SK-N-DZ (cell line): ENCODE measurements at places on chromosomes 1 and 21.

DNA sequence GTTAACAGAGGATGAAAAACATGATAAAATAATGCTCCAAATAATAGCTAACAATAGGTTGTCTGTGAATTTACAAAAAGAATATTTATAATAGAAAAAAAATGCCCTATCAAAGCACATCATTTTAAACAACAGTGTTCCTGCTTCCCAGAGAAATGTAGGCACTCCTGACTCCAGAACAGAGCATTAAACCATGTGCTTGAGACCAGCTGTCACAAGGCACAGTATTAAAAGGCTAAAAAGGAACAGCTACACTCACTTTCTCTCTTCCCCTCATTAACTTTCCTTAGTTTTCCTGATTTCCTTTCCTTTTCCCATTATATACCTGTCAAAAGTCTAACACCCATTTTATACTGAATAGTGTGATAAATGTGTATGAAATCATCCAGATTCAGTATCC lies 10.9 kb downstream of the VAV3 start:
- DNase-seq: no peak

- no peak for DNase-seq
Observed at GRCh38 chr1:42931911-42932422, 26.7 kb downstream of the SLC2A1 start.

- no peak for DNase-seq
Observed at GRCh38 chr1:98496256-98496995, 165.1 kb upstream of the SNX7 start.

DNA sequence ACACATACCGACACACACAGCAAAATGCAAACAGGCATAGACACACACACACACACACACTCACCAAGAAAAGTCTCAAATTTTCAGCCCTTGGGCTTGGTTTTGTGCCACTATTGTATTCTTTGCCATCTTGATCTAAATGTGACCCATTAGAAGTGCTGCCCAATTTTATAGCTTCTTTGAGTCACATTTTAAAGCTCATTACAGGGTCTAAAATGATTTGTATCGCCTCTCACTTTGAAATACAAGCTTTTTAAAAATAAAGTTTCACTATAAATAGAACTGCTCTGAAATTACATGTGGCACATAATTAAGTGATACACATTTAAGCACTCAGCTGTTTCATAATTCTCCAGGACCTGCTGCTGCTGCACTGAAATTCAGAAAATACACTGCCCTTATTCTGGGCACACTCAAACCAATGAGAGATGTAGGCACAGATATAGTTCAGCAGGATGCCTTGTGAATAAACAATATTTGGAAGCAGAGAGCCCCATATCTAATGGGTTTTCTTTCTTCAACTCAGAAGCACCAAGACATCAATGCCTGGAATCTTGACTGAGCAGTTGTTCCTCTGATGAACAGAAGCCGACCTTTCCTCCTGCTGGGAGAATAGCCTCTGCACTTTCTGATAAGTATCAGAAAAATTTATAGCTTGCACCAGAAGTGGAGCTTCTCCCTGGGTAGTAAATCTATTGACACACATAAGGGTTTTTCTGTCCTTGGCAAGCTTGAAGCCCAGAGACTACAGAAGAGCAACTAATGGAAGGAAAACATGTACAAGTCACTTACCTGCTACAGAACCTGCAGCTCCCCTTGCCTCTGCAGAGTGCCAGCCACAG lies 37.0 kb upstream of the PLPPR4 start:
- DNase-seq: peak; percentile 90

- DNase-seq: no peak
Observed at GRCh38 chr1:50717327-50717726, 242.7 kb downstream of the FAF1 start.

- no peak for DNase-seq
Observed at GRCh38 chr1:184479435-184480167, 92.8 kb downstream of the C1orf21 start.
